Endothelial cell (in vitro differentiated cells): ENCODE measurements at places on chromosomes 4 and X.

GRCh38 chr4:85925071-85925470 lies 434.8 kb downstream of the MAPK10 start:
- DNase-seq = no peak

DNA sequence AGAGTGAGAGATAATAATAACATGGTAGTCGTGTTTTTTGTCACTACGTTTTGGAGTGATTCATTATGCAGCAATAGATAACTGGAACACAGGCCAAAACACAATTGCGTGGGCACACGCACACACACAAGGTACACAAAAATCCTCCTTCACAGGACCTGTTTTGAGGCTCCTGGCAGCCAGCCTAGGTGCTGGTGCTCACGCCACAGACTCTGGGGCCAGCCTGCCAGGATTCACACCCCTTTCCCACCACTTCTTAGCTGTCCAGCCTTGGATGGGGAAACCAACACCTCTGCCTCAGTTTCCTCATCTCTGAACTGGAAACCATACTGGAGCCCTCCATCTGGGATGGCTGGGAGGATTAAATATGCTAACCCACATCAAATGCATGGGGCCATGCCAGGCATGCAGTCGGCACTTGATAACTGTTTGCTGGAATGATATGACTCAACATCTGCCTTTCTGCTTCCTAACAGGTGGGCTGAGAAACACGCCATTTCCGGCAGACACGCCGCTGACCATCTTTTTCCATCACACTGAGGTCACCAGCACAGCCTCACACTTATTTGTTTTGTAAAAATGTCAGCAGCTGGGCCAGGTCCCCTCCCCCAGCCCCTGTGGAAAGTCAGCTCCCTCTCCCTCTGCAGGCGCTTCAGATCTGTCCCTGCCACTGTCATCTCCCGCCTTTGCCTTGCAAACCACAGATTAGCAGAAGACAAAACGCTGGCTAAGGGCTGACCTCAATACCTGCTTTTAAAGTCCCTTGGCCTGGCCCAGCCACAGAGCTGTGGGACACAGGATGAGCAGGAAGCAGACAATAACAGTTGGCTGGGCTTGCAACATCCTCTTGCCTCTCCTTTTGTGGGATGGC lies 237.5 kb downstream of the BCOR start:
- DNase-seq = no peak

GRCh38 chr4:135838889-135839288 lies 1637.3 kb upstream of the PABPC4L start:
- DNase-seq = no peak

DNA sequence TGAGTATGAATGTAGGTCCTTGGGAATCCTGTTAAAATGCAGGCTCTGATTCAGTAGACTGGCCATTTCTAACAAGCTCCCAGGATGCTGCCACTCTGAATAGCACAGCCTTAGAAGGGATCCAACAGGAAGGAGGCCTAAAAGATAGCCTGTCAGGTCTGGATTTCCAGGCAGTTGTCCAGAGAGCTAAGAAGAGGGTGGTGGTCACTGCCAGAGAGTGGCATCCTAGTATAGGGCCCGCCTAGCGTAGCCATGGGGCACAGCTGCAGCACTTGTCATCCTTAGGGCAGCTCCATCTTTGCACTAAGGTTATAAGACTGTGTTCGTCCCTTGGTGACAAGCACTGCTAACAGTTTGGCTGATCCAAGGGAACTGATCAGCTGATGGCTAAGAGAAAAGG lies 20.5 kb upstream of the NUP54 start:
- DNase-seq = no peak

GRCh38 chrX:43557792-43558191 lies 98.3 kb upstream of the MAOA start:
- DNase-seq = peak; percentile 43

GRCh38 chrX:67781132-67781531 lies 237.3 kb downstream of the AR start:
- DNase-seq = no peak

DNA sequence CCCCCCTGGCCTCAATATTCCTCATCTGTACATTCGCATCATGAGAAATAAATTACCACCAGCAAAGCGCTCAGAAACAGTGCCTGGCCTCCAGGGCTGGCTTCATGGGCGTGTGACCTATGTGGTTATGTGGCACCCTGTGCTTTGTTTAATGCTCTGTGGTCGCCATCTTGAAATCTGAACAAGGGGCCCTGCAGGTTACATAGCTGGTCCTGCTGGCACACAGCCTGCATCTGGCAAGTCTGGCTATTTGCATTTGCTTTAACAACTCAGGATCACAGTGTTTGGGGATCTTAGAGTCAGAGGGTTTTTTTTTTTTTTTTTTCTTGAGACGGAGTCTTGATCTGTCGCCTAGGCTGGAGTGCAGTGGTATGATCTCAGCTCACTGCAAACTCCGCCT lies 9.9 kb downstream of the FOXP3 start:
- DNase-seq = no peak
